ENCODE measurements at places on chromosomes 6 and 20. TPM values are rescaled to one million over a fixed set of nuclear protein-coding genes. Genes with fewer than 3 reads are reported as not detected.

GRCh38 chr20:33553516-33553915, 63.6 kb downstream of the CBFA2T2 start:
- H3K4me1 ChIP-seq, result peaks cover 17% of the 10 kb centered on the region
- no peaks in the 10 kb centered on the region for H3K27me3 ChIP-seq
- no peak overlapping the region for H3K27ac ChIP-seq
- H3K36me3 ChIP-seq, result peaks cover 23% of the 10 kb centered on the region
- DNase-seq, result no peak

DNA sequence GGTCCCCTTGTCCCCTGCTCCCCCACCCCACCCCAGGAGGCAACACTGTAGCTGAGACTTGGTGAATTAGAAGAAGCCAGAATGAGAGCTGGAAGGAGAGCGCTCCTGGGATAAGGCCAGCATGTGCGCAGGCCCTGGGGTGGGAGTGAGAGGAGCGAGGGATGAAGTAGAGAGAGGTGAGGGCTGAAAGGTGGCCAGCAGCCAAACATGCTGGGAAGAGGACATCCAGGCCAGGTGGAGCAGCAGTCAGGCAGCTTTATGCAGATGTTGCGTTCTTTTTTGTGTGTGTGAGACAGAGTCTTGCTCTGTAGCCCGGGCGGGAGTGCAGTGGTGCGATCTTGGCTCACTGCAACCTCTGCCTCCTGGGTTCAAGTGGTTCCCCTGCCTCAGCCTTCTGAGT, 2.2 kb upstream of the BPIFB1 start:
- no peaks in the 10 kb centered on the region for H3K4me1 ChIP-seq
- H3K27ac ChIP-seq, result no peak overlapping the region
- no peaks in the 10 kb centered on the region for H3K36me3 ChIP-seq

DNA sequence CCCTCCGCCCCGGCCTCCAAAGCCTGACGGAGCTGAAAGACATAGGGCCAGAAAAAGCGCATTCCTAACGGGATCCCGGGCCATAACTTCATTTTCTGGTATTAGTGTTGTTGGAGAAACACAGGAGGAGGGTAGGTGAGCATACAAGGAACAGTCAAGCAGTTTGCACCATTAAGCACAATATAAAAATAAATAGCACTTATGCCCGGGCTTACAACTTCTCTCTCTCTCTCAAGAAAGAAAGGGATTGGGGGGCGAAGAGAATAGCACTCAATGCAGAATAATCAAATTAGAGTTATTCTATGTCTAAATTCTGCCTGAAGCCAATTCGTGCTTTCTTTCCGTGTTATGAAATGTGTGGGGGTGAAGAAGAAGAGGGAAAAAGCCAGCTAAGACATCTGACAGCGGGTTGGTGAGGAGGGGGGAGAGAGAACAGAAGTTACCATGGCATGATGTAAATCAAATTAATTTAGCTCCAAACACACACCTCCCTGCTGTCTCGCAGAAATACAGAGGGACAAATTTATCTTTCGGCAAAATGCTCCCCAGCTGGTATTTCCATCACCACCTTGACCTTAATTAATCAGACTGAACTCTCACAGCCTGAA, 508 bp upstream of the METTL24 start:
- peaks cover 59% of the 10 kb centered on the region for H3K27me3 ChIP-seq
- H3K36me3 ChIP-seq, result no peaks in the 10 kb centered on the region
- H3K4me1 ChIP-seq, result peaks cover 2% of the 10 kb centered on the region
- H3K27ac ChIP-seq, result no peak overlapping the region
- no peak for DNase-seq
- H3K4me3 ChIP-seq, result peak overlapping the region; percentile 22

GRCh38 chr6:4975506-4975905, 28.3 kb downstream of the RPP40 start:
- no peak for DNase-seq
- peaks cover 10% of the 10 kb centered on the region for H3K27me3 ChIP-seq
- no peak overlapping the region for H3K27ac ChIP-seq
- H3K36me3 ChIP-seq, result no peaks in the 10 kb centered on the region
- no peak overlapping the region for H3K4me3 ChIP-seq

DNA sequence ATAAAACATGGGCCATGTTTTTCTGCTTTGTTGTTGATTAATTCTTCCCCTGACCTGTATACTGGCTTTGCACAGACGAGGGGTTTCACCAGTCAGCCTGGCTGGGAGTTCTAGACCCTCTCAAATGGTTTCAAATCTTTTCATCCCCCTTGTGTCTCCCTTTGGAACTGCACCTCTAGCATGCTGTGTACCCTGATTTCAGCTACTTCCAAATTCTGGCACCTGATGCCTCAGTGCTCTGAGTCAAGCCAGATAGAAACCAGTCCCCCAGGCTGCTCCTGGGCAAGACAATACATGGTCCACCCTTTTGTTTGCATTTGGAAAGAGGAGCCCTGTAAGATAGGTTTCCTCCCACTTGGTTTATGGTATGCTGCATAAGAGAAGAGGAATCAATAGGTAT, 290.2 kb downstream of the BTBD3 start:
- H3K27ac ChIP-seq, result no peak overlapping the region
- no peaks in the 10 kb centered on the region for H3K27me3 ChIP-seq
- no peaks in the 10 kb centered on the region for H3K36me3 ChIP-seq
- H3K4me3 ChIP-seq, result no peak overlapping the region
- no peaks in the 10 kb centered on the region for H3K4me1 ChIP-seq

DNA sequence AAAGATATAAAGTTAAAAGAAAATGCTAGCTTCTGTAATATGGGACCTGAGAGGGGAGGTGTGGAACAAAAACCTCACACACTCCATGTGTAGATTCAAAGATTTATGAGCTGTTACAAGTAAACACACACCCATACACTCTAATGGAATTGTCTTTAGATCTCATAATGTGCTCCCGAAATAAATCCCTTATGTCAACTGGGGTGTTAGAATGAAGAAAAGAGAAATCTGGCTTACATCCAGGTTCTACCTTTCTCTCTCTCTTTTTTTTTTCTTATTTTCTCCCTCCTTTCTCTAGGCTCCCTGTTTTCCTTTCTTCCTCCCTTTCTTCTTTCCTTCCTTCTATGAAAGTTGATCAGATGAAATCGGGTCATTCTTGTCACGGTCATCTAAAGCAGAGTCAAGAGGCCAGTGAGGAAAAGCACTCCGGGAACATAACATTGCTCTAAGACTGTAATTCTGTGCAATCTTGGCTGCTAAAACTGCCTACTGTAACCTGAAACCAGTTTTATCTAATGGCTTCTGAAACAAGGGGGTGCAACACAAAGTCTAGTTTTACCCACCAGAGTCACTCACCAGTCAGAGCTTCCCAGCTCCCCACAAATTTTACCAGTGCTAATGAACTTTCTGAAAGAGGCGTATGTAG, 68.3 kb upstream of the BTBD3 start:
- H3K27ac ChIP-seq, result no peak overlapping the region
- H3K27me3 ChIP-seq, result no peaks in the 10 kb centered on the region
- no peaks in the 10 kb centered on the region for H3K36me3 ChIP-seq

DNA sequence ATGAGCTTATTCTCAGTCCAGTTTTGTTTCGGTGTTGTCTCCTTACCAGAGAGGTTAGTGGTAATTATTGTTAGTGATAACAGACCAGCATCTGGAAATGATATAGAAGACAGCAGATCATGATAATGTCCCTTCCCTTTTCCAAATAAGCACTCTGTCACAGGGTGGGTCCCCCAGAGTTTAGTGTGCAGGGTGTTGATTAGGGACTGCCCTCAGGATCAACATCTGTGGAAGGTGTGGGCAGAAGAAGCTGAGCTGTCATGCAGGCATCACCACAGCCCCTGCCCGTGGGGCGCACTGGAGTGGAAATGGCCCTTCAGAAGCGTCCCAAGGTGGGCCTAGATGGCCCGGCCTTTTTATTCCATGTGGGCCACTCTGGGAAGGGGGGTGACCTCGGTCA, 67.6 kb upstream of the DTNBP1 start:
- no peak overlapping the region for H3K4me3 ChIP-seq
- peak; percentile 42 for DNase-seq
- no peak overlapping the region for H3K27ac ChIP-seq
- H3K27me3 ChIP-seq, result no peaks in the 10 kb centered on the region

GRCh38 chr6:37987018-37987417, 167.5 kb downstream of the ZFAND3 start:
- DNase-seq, result no peak
- H3K4me3 ChIP-seq, result no peak overlapping the region
- H3K36me3 ChIP-seq, result no peaks in the 10 kb centered on the region
- H3K4me1 ChIP-seq, result peaks cover 29% of the 10 kb centered on the region
- no peaks in the 10 kb centered on the region for H3K27me3 ChIP-seq

GRCh38 chr20:36726168-36726567, 19.7 kb downstream of the NDRG3 start:
- peaks cover 12% of the 10 kb centered on the region for H3K4me1 ChIP-seq
- no peak overlapping the region for H3K27ac ChIP-seq
- no peak overlapping the region for H3K4me3 ChIP-seq
- no peaks in the 10 kb centered on the region for H3K27me3 ChIP-seq

DNA sequence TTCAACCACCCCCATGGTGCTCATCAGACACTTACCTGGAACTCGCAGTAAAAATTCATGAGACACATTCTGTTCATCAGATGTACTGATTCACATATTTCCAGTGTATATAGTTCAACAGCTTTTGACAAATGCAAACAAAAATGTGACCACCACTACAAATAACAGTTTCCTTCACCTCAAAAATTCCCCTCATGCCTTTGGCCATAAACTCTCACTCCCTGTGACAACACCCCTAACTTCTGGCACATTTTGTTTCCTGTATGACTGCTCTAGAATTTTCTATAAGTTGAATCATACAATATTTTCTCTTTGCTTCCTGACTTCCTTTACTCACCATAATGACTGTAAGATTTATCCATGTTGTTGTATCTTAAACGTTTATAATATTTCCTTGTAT, 63.7 kb downstream of the C6orf118 start:
- H3K4me3 ChIP-seq, result no peak overlapping the region
- H3K27me3 ChIP-seq, result no peaks in the 10 kb centered on the region

GRCh38 chr6:126530775-126531174, 190.9 kb downstream of the CENPW start:
- H3K36me3 ChIP-seq, result no peaks in the 10 kb centered on the region
- DNase-seq, result no peak
- H3K4me1 ChIP-seq, result no peaks in the 10 kb centered on the region
- H3K4me3 ChIP-seq, result no peak overlapping the region

GRCh38 chr20:1656844-1657243, 735 bp downstream of the SIRPG start:
- H3K4me3 ChIP-seq, result peak overlapping the region; percentile 94
- H3K27me3 ChIP-seq, result no peaks in the 10 kb centered on the region
- H3K36me3 ChIP-seq, result peaks cover 38% of the 10 kb centered on the region
- peaks cover 82% of the 10 kb centered on the region for H3K4me1 ChIP-seq
- peak; percentile 70 for DNase-seq

- DNase-seq, result no peak
- peaks cover 12% of the 10 kb centered on the region for H3K4me1 ChIP-seq
- H3K27ac ChIP-seq, result no peak overlapping the region
- no peak overlapping the region for H3K4me3 ChIP-seq
- H3K27me3 ChIP-seq, result peaks cover 26% of the 10 kb centered on the region
- H3K36me3 ChIP-seq, result no peaks in the 10 kb centered on the region
Measured at GRCh38 chr20:24776755-24777271, 172.3 kb upstream of the CST7 start.

DNA sequence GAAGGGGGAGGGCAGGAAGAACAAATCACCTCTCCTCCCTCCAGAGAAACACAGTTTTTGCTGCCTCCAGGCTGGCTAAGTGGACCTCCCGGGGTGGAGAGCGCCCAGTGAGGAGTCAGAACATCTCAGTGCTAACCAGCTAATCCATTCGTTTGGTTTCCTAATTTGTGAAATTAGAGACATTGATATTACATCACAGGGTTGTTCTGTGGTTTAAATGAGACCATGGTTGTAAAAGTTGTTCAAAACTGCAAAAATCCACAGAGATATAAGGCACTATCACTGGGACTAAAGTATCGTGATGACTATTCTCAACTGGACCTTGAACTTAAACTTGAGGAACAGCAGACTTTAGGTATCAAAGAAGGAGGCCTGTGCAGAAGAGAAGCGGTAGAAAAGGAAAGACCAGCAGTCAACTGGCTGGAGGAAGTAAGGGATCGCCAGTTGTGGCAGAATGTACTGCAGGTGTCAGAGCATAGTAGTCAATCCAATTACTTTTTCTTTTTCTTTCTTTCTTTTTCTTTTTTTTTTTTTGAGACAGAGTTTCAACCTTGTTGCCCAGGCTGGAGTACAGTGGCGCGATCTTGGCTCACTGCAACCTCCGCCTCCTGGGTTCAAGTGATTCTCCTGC, 33.9 kb downstream of the RIPOR2 start:
- no peak for DNase-seq
- no peaks in the 10 kb centered on the region for H3K27me3 ChIP-seq
- H3K36me3 ChIP-seq, result peaks cover 76% of the 10 kb centered on the region
- H3K4me3 ChIP-seq, result peak overlapping the region; percentile 68

DNA sequence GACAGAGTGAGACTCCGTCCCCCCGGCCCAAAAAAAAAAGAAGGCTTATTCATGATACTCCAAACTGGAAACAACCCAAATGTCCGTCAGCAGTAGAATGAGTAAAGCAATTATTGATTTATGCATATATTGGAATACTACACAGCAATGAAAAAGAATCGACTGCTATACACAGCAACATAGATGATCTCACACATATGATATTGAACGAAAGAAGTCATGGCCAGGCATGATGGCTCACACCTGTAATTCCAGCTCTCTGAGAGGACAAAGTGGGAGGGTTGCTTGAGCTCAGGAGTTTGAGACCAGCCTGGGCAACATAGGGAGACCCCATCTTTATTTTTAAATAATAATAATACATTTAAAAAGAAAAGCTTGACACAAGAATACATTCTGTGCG, 28.5 kb downstream of the BCAS4 start:
- DNase-seq, result no peak
- peaks cover 7% of the 10 kb centered on the region for H3K36me3 ChIP-seq
- H3K27ac ChIP-seq, result no peak overlapping the region
- peaks cover 12% of the 10 kb centered on the region for H3K4me1 ChIP-seq
- no peaks in the 10 kb centered on the region for H3K27me3 ChIP-seq
- no peak overlapping the region for H3K4me3 ChIP-seq

- H3K27me3 ChIP-seq, result peaks cover 42% of the 10 kb centered on the region
- no peaks in the 10 kb centered on the region for H3K36me3 ChIP-seq
- H3K4me3 ChIP-seq, result no peak overlapping the region
- DNase-seq, result no peak
Measured at GRCh38 chr20:2086177-2086979, 15.2 kb upstream of the STK35 start.

- no peaks in the 10 kb centered on the region for H3K4me1 ChIP-seq
- no peak overlapping the region for H3K4me3 ChIP-seq
- no peak overlapping the region for H3K27ac ChIP-seq
- no peak for DNase-seq
- H3K36me3 ChIP-seq, result no peaks in the 10 kb centered on the region
Measured at GRCh38 chr6:132286298-132287019, 114.8 kb downstream of the MOXD1 start.

- H3K4me1 ChIP-seq, result no peaks in the 10 kb centered on the region
- peaks cover 1% of the 10 kb centered on the region for H3K27me3 ChIP-seq
- no peak overlapping the region for H3K27ac ChIP-seq
- no peak overlapping the region for H3K4me3 ChIP-seq
- DNase-seq, result no peak
Measured at GRCh38 chr6:148134592-148134991, 208.0 kb upstream of the SASH1 start.

GRCh38 chr6:3888153-3888957, 39.2 kb downstream of the FAM50B start:
- no peak overlapping the region for H3K27ac ChIP-seq
- no peak for DNase-seq
- no peaks in the 10 kb centered on the region for H3K36me3 ChIP-seq
- no peak overlapping the region for H3K4me3 ChIP-seq

The MYH7B gene
- total RNA-seq, result 0.19 TPM

The OR2B6 gene
- total RNA-seq, result not detected

The DEFB124 gene
- not detected for total RNA-seq

The WFDC2 gene
- total RNA-seq, result not detected

The GJA10 gene
- total RNA-seq, result not detected

The HLA-DRA gene
- 14.0 TPM for total RNA-seq

The STX11 gene
- total RNA-seq, result 15.5 TPM

The SLC17A3 gene
- 0.58 TPM for total RNA-seq

The HLA-DMB gene
- total RNA-seq, result 0.75 TPM

The EPB41L1 gene
- total RNA-seq, result 0.19 TPM

The CRIP3 gene
- total RNA-seq, result 0.79 TPM

The FAM209B gene
- total RNA-seq, result 1.5 TPM
